Mesothelial cell of epicardium (in vitro differentiated cells): ENCODE measurements at places on chromosomes 3 and 15.
A peak's percentile ranks its signal among the peaks of the same experiment; 100 is the strongest.

- DNase-seq = peak; percentile 26
Observed at GRCh38 chr3:65548848-65549625, 489.7 kb downstream of the MAGI1 start.

DNA sequence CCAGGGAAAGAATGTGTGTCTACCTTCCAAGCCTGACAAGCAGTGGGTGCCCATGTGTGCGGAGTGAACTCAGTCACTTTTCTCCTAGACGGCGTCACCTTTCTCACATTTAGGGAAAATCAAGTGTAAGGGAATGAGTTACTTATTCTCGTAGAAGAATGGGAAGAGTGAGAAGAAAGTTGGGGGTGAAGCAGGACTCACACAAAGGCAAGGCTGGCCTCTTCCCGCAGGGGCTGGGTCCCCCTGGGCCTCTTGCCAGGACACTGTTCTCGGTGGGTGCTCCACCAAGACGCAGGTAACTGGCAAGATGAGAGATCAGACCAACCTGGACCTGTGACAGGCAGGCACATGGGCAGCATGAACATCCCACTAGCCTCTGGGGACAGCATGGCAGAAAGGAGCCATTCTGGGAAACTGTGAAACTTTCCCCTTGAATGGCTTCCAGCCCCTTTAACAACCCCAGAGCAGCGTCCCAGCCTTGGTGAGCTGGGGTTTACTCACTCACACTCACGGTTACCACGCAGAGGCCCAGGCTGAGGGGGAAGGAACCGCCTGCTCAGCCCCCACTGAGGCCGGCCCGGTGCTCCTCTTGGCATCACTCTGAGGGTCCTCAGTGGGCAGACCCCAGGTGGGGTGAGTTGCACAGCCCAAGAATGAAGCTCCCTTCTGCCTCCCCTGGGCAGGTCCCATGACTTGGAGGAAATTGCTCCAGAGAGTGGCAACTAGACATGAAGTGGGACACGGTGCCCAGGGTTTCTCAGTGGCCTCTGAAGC, 15.0 kb upstream of the SRP14 start:
- no peak for DNase-seq

DNA sequence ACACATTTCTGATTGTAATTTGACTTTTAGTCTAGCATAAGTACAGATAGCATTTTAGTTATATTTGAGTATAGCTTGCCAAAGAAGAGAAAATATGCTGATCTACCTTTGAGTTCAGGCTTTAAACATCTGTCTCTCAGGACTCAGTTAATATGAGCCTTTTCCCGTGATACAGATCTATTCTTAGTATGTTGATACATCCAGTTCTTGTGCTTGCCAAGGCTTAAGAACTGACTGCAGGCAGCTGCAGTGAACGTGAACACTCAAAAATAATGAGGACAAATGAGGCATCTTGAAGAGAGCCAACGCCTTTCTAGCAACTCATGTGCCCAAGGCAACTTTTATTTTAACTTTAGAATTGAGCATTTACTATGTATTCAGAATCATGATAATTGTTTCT, 325.5 kb downstream of the SI start:
- DNase-seq = no peak

GRCh38 chr3:120160050-120160449, 65.8 kb upstream of the GSK3B start:
- DNase-seq = no peak

- DNase-seq = no peak
Observed at GRCh38 chr15:43550527-43551363, 33.3 kb downstream of the MAP1A start.
